Smooth muscle cell of bladder (primary cell): ENCODE measurements at places on chromosomes 1 and 21. TPM values are rescaled to one million over a fixed set of nuclear protein-coding genes. Genes with fewer than 3 reads are reported as not detected.

Gene DEDD
- total RNA-seq: 16.9 and 24.5 TPM in 2 replicates

Gene FAM78B
- 0.14 and 0.28 TPM in 2 replicates for total RNA-seq

Gene MINDY1
- 6.4 and 6.6 TPM in 2 replicates for total RNA-seq

Gene ZSWIM5
- 1.4 and 1.9 TPM in 2 replicates for total RNA-seq

Gene FCRL1
- not detected in 2 replicates for total RNA-seq
